ENCODE measurements at places on chromosomes 3 and 15. TPM values are rescaled to one million over a fixed set of nuclear protein-coding genes. Genes with fewer than 3 reads are reported as not detected.

SKOR1 gene
- 0.63 TPM for total RNA-seq

DNA sequence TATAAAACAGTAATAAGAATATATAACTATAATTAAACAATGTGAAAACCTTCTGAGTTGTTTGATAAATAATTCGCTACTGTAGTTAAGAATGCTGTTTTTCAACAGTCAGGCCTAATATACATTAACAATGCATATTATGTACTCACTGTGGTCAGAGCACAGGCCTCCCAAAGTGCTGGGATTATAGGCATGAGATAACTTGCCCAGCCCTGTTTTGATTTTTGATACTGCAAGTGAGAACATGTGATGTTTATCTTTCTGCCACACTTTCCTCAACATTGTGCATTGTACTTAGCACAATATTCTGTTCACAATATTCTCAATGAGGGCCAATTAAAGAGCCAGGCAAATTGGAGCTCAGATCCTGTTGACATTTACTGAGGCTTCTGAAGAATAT is 274.5 kb upstream of the RARB start:
- no peak for DNase-seq

- no peak for DNase-seq
These were observed 482.6 kb downstream of the PLOD2 start for GRCh38 chr3:145678401-145678800.

DNA sequence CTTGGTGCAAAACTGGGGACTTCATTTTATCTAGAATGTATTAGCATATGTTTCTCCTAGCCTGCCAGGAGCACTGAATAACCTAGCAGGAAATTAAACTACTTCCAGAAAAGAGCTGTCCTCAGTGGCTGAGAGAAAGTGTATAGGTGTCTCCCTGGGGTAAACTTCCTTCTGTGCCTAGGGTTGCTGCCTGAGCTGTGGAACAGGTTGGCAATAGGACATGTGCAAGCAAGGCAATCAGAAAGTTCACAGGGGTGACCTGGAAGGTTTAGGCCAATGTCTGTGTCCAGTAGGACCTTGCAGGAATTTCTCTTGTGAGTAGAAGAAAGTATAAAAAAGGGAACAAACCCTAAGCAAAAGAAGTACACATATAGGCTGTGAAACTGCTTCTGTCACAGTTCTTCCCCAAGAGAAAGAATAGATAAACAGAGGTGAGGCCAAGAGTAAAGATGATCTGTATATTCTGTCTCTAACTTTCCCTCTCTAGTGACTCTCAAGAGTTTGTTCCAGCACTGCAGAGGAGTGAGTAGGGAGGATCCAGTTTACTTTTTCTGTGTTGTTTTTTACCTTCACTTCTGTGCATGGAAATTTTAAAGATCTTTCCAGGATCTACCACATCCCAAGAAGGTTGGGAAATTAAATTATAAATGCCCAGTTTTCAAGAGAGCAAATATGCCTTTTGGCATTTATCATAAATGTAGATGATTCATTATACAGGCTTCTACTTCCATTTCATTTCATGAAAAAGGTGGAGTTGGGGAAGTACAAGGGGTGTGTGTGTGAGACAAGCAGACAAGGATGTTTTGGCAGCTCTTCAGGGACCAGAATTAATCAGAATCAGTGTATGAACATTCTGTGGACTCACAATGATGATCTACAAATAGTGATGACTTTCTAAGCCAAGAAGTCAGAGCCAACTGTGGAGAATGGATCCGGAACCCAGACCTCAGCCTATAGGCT is 155.2 kb downstream of the RBPMS2 start:
- no peak for DNase-seq

DNA sequence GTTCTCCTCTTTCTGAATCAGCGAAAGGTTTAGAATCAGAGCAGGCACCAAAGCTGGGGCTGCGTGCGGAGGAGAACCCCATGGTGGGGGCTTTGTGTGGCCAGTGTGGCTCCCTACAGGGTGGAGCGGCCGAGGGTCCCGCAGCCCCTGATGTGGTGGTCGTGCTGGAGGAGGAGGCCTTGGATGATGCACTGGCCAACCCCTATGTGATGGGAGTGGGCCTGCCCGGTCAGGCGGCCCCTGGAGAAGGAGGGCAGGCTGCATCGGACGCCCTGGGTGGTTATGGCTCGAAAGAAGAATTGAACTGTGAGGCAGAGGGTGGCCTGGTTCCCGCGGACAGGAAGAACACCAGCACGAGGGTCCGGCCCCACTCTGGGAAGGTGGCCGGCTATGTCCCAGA is 1.4 kb downstream of the FGD5 start:
- DNase-seq, result no peak

DNA sequence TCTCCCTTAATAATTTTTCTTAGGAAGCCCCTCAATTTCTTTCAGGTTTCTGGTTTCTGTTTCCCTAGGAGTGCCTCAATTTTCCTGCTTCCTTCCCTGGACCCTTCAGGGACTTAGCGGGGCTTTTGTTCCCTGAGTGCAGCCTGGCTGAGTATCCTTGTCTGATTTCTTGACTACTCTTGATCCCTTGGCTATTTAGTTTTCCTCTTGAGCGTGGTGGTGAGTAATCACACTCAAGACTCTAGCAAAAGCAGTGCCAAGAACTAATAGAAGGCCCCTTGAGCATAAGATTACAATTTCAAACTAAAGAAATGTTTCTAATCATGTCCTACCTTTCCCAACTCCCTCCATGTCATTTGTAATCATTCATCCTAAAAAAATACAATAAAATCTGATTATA is 94.3 kb upstream of the C3orf80 start:
- no peak for DNase-seq

ONECUT1 gene
- total RNA-seq, result not detected
